ENCODE measurements at places on chromosomes 2 and 18.

DNA sequence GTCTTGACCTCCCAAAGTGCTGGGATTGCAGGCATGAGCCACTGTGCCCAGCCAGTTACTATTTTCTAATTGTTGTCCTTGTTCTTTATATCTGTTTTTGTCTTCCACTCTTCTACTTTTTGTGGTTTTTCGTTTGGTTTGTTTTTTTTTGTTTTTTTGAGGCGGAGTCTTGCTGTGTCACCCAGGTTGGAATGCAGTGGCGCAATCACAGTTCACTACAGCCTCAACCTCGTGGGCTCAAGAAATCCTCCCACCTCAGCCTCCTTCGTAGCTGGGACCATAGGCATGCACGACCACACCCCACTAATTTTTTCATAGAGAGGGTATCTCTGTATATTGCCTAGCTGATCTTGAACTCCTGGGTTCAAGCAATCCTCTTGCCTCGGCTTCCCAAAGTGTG is 100.7 kb downstream of the EHBP1 start:
- no peak for DNase-seq

DNA sequence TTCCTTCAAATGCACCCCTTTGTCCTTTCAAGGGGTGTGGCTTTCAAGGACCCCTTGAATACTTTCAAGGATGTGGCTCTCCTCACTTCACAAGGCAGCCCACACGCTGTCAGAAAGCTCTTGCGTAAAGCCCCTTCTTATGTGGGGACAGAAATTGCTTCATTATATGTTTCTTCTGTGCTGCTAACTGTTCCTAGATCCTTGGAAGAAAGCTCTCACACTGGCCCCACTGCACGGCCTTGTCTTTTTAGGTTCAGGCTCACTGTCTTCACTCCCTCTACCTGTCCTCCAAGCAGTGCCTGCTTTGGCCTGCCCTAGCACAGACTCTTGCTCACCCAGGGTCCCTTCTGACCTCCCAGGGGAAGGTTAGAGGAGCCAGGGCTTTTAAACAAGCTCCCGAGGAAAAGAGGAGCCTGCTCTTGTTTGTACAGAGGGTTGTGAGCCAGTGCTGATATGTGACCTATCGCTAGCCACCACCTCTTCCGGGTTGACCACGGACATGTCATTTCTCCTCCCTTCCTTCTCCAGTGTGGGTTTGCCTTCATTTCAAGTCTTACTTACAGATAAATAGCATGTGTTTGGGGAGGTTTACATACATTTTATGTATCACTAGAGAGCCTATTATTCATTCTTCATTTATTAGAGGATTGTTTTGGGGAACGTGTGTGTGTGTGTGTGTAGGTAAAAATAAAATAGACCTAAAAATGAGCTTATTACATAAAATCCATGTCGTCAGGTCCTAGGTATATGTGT is 94.7 kb downstream of the RTN4 start:
- no peak for DNase-seq

DNA sequence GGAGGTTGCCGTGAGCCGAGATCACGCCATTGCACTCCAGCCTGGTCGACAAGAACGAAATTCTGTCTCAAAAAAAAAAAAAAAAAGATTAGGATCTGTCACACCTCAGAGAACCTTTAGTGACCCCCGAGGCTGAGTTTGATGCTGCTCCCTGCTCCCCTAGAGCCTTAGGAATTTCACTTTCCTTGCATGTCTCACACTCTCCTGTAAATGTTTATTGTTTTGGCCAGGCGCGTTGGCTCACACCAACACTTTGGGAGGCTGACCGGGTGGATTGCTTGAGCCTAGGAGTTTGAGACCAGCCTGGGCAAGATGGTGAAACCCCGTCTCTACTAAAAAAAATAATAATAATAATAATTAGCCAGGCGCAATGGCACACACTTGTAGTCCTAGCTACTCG is 31.5 kb downstream of the SRSF7 start:
- no peak for DNase-seq

GRCh38 chr18:41075212-41075611 is 879.8 kb upstream of the PIK3C3 start:
- DNase-seq: no peak

GRCh38 chr2:177894546-177894945 is 178.0 kb downstream of the PDE11A start:
- DNase-seq: no peak

GRCh38 chr2:183031911-183032794 is 6.1 kb downstream of the NCKAP1 start:
- no peak for DNase-seq

DNA sequence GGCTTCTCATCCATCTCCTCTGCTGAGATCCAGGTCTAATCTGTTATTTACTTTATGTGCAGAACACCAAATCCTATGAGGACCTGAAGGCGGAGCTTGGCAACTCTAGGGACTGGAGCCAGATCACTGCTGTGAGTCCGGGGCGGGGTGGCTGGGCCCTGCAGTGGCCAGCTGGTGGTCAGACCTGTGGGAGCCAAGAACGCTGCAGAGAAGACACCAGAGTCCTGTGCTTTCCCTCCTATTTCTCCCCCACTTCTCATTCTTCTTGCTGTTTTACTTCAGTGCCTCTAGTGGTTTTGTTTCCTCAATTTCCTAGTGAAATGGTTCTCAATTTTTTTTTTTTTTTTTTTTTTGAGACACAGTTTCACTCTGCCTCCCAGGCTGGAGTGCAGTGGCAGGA is 19.7 kb downstream of the VIL1 start:
- DNase-seq: no peak

DNA sequence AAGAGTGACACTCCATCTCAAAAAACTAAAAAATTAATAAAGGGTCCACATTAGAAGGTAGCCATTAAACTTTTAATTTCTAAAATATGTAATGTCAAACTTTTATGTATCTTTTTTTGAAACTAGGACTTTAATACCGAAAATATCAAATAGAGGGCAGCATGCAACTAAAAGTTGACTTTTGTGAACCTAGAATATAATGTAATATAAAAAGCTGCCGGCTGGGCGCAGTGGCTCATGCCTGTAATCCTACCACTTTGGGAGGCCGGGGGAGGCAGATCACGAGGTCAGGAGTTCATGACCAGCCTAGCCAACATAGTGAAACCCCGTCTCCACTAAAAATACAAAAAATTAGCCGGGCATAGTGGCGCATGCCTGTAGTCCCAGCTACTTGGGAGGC is 62.8 kb downstream of the INO80D start:
- DNase-seq: no peak

GRCh38 chr2:175612280-175612679 is 389.8 kb downstream of the LNPK start:
- no peak for DNase-seq

- no peak for DNase-seq
Measured at GRCh38 chr2:172574965-172575364, 19.1 kb downstream of the PDK1 start.

DNA sequence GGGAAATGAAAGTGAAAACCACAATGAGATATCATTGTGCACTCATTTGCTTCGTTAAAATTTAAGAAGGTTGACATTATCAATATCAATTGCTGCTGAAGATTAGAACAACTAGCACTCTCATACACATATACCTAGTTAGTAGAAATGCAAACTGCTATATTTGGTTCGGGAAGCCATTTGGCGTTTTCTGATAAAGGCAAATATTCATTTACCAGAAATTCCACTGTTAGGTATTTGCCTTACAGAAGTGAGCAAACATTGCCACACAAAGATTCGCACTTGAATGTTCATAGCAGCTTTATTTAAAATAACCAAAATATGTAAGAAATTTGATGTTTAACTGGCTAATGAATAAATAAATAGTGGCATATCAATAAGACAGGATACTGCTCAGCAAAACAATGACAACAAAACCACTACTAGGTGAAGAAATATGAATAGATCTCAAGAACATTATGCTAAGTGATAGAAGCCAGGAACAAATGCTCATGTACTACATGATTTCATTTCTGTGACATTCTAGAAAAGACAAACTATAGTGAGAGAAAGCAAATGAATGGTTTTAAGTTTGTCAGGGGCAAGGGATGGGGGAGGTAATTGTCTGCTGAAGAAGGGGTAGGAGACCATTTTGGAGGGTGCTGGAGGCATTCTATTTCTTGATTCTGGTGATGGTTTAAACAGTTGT is 387.8 kb downstream of the PTH2R start:
- no peak for DNase-seq

DNA sequence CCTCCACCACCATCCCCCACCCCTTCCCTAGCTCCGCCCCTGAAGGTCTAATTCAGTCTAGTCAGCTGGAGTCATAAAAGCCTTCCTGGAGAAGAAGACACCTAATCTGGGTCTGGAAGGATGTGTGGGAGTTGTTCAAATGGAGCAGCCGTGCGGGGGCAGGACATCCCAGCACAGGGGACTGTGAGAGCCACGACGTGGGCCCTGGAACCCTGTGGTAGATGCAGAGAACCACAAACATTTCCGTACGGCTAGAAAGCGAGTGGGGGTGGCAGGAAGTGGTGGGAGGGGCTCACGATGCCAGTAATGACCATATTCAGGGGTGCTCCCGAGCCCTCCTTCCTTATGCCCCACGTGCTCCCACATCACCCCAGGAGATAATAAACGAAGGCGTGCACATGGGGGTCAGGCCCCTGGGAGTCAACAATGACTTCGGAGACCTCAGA is 20.9 kb upstream of the COL6A3 start:
- DNase-seq: no peak
